ENCODE measurements at places on chromosomes 5 and 9.

DNA sequence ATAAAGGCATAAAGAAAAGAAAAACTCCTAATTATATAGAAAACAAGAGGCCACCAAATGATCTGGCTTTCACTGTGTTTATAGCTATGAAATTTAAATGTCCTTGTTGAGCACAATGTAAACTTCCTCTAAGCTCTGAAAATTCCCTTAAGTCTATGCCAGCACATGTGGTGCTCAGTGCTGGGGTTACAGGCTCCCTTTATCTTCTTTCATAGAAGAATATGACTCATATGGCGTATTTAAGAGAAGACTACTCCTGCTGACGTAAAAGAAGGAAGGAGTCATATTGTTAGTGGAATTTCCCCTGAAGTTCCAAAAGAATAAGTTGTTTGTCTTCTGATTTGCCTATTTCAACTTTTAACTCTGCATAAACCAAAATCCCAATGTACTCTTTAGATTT is 30.4 kb downstream of the RNF145 start:
- H3K27me3 ChIP-seq: no peaks in the 10 kb centered on the region
- peaks cover 37% of the 10 kb centered on the region for H3K4me1 ChIP-seq
- H3K4me3 ChIP-seq: no peak overlapping the region
- peak; percentile 64 for DNase-seq
- H3K36me3 ChIP-seq: no peaks in the 10 kb centered on the region
- H3K27ac ChIP-seq: peak overlapping the region; percentile 82

GRCh38 chr5:159601216-159601615 is 270.9 kb upstream of the IL12B start:
- no peaks in the 10 kb centered on the region for H3K27me3 ChIP-seq
- no peaks in the 10 kb centered on the region for H3K36me3 ChIP-seq
- peaks cover 3% of the 10 kb centered on the region for H3K4me1 ChIP-seq
- no peak for DNase-seq

DNA sequence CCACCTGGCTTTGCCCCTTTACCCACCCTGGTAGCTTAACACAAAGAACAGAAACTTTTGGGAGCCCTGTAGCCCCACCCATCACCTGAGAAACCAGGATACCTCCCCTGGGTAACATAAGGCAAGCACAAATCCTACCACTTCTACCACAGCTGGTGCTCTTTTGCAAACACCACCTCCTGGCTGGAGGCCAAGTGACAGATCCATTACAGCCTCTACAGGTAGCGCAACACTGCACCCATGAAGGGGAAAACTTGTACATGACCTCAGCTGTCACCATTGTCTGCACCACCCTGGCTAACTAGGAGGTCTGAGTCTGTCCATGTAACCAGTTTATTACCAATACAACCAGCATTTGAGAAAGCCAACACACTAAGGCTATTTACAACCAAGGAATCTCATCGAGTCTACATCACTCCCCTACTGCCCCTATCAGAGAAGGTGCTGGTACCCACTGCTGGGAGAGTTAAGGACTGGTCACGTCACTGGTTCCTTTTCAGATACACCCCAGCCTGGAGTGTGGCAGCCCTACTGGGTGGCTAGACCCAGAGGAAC is 128.6 kb downstream of the PJA2 start:
- H3K36me3 ChIP-seq: no peaks in the 10 kb centered on the region
- DNase-seq: no peak
- H3K4me1 ChIP-seq: no peaks in the 10 kb centered on the region

- no peaks in the 10 kb centered on the region for H3K27me3 ChIP-seq
- H3K4me1 ChIP-seq: peaks cover 16% of the 10 kb centered on the region
- no peak overlapping the region for H3K4me3 ChIP-seq
- H3K36me3 ChIP-seq: no peaks in the 10 kb centered on the region
These were observed 3.5 kb downstream of the USP20 start for GRCh38 chr9:129838707-129839259.

DNA sequence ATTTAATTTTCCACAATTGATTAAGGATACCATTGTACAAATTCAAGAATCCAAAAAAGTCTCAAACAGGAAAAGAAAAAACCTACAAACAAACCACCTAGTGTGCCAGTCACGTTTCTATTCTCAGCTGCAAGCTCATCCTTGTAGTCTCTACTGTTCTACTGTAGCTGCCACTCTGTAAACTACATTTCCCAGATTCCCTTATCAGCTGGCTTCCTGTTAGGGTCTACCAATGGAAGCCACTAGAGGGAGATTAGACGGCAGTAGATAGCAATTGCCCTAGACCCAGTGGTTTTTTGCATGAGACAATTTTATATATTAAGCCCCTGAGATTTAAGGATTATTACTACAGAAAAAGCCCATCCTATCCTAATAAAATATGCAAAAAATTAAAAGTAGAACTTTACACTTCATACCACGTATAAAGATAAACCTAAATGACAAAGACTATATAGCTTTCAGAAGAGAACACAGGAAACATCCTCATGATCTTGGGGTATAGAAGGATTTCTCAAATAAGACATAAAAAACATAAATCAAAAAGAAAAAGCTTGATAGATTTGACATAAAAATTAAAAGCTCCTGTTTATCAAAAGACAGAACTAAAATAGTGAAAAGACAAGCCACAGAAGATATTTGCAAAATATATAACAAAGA is 37.4 kb downstream of the P4HA2 start:
- no peaks in the 10 kb centered on the region for H3K27me3 ChIP-seq
- no peak overlapping the region for H3K27ac ChIP-seq
- H3K4me1 ChIP-seq: no peaks in the 10 kb centered on the region
- H3K4me3 ChIP-seq: no peak overlapping the region

Data from upper lobe of left lung (tissue), 6 donors.